ENCODE measurements at places on chromosomes 12 and 14.

DNA sequence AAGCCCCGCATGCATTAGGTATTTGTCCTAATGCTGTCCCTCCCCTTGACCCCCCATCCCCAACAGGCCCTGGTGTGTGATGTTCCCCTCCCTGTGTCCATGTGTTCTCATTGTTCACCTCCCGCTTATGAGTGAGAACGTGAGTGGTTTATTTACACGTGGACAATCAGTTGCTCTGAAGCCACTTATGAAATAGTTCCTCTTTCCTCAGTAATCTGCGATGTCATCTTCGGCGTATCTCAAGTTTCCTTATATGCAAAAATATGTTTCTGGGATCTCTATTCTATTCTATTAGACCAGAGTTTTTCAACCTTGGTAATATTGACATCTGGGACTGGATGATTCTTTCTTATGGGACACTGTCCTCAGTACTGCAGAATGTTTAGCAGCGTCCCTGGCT lies 56.0 kb upstream of the DCD start:
- no peak for DNase-seq

GRCh38 chr12:23684121-23684520 lies 265.3 kb downstream of the SOX5 start:
- no peak for DNase-seq

DNA sequence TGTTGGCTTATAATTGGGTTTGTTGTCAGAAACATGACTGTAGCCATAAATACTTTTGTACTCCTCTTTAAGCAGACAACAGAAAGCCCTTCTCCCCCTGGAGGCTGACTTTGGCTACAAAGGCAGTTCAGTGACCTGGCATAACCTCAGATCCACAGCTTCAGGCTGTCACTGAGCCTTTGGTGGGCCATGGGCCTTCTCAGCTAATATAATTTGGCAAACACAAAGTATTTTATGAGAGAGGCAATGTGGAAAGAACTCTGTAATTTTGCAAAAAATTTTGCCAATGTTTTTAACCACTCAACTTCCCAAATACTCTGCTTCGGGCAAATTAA lies 15.5 kb upstream of the MGP start:
- DNase-seq = no peak

DNA sequence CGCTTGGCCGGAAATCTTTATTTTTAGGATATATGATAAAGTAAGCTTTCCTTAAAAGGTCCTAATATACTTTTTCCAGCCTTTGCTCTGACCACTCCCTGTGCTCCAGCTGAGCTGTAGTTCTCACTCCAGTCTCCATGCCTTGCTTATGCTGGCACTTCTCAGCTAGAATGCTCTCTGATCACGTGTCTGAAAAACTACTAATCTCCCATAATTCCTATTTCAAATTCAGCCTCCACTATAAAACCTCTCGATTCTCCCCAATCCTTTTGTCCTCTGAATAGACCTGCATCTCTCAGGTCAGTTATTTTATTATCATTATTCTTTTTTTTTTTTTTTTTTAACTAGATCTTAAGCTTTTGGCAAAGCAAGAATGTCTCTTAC lies 3.7 kb downstream of the BIN2 start:
- no peak for DNase-seq

GRCh38 chr12:65280306-65280705 lies 1.8 kb downstream of the MSRB3 start:
- no peak for DNase-seq

GRCh38 chr14:94403312-94403932 lies 15.0 kb upstream of the SERPINA1 start:
- DNase-seq = no peak

DNA sequence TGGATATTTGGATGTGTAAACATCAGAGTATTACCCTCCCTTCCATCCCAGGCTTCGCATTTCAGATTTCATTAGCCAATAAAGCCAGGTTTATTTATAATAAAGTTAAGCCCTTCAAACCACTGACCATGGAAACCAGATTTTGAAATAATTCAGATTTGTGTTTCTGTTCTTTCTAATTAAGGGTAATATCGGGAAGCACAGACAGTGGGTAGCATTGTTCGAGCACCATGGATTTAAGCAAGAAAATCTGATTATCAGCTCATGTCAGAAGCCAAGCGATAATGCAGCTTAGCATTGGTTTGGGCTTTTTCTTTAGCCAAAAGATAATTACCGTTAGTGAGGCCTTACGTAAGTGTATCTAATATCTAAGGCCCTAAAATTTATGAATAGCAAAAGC lies 116.1 kb downstream of the C12orf42 start:
- DNase-seq = no peak

DNA sequence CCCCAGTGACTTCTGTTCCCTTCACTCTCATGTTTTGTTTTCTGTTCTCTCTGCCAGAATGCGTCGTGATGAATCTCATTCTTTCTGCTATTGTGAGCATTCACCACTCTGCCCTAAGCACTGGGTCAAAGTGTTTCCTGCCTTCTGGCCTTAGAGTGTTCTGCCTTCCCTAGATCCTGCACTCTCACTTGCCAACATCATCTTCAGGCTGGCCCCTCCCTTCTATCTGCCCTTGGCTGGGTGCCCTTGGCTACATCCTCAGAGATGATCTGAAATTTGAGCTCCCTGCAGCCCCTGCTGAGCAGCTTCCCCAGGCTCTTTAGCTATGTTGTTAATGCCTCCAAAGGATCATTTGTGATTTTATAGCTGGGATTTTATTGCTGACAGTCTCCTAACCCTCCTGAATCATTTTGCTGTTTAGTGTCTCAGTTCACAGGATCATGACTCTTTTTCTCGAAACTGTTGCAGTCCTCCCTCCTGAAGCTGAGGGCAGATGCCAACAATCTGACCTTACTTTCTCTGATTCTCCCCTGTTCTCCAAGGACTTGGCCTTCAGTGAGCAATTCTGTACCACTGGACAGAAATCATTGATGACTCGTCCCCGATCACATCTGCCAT lies 4.5 kb downstream of the DHRS2 start:
- DNase-seq = no peak
